ENCODE measurements at places on chromosomes 5 and 9. TPM values are rescaled to one million over a fixed set of nuclear protein-coding genes. Genes with fewer than 3 reads are reported as not detected.

Gene AQP3
- total RNA-seq = 5.9 TPM

Gene NR2F1
- 87.2 TPM for total RNA-seq

Gene SV2C
- not detected for total RNA-seq

Gene DENND4C
- 52.4 TPM for total RNA-seq

Gene BTNL3
- total RNA-seq = not detected

Gene FABP6
- not detected for total RNA-seq

Gene FAM13B
- total RNA-seq = 31.5 TPM

Gene GHR
- 0.86 TPM for total RNA-seq

Gene FIBCD1
- total RNA-seq = 2.4 TPM

Gene SPINK6
- not detected for total RNA-seq

Gene NMUR2
- total RNA-seq = under 0.01 TPM

Gene CDC20B
- not detected for total RNA-seq

Gene FOXD4L5
- not detected for total RNA-seq

Gene ECPAS
- 117 TPM for total RNA-seq

Gene IL4
- total RNA-seq = not detected

Gene ADAMTS6
- total RNA-seq = 141 TPM

Gene C9
- total RNA-seq = 0.44 TPM

Gene PKD2L2
- not detected for total RNA-seq

Gene STKLD1
- total RNA-seq = 0.14 TPM

Gene SOX30
- not detected for total RNA-seq

Gene DDX4
- total RNA-seq = not detected

Gene DIPK1B
- total RNA-seq = 0.44 TPM

Gene MINAR2
- total RNA-seq = not detected

Gene IL5
- total RNA-seq = not detected

Gene PRR7
- 8.6 TPM for total RNA-seq

Gene PHYHD1
- 24.5 TPM for total RNA-seq

Gene SLC36A3
- total RNA-seq = not detected

Gene TUSC1
- total RNA-seq = 0.44 TPM

Gene MFAP3
- 51.6 TPM for total RNA-seq

Gene PCDH1
- total RNA-seq = 4.2 TPM

Gene IPPK
- total RNA-seq = 17.2 TPM

Gene NTNG2
- total RNA-seq = 1.1 TPM

Gene CCDC152
- 0.72 TPM for total RNA-seq

Gene SLC27A6
- total RNA-seq = 0.57 TPM

Gene NRARP
- 0.43 TPM for total RNA-seq

Gene PCDHGB6
- 5.3 TPM for total RNA-seq

Gene OR1Q1
- total RNA-seq = not detected

Gene DNAJC21
- 61.5 TPM for total RNA-seq

Gene SPINK1
- not detected for total RNA-seq

Gene NEUROG1
- total RNA-seq = not detected

Gene PTPA
- total RNA-seq = 142 TPM

Gene RNF38
- 11.6 TPM for total RNA-seq

Data from placental pericyte (primary cell).